ENCODE measurements at places on chromosomes 1 and 21.

- DNase-seq: no peak
Measured at GRCh38 chr1:9596415-9597123, 7.9 kb downstream of the TMEM201 start.

DNA sequence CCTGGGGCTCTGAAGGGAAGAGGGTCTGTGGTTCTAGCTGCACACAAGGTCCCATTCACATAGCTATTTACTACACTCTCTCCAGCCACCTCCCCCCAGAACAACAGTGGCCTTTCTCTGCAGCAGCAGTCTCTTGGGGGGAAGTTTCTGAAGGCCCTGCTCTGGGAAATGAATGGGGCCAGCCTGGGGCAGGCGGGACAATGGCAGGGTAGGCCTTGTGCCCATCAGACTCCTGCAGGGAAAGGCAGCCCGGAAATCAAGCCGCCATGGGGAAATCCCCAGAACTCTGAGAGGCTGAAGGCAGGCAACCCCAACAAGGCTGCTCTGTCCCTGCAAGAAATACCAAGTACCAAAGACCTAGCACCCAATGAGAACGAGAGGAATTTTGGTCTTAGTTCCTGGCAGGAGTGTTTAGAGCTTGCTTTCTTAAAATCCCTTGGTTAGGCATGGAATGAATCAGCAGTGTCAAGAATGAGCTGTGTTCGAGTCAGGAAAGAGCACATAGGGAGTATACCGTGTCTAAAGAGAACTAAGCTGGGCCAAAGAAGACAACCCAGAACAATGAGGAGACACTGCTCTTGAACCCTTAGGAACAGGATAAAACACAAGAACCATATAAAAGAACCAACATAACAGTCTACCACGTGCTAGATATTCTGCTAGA, 11.3 kb downstream of the ARHGEF11 start:
- DNase-seq: no peak

DNA sequence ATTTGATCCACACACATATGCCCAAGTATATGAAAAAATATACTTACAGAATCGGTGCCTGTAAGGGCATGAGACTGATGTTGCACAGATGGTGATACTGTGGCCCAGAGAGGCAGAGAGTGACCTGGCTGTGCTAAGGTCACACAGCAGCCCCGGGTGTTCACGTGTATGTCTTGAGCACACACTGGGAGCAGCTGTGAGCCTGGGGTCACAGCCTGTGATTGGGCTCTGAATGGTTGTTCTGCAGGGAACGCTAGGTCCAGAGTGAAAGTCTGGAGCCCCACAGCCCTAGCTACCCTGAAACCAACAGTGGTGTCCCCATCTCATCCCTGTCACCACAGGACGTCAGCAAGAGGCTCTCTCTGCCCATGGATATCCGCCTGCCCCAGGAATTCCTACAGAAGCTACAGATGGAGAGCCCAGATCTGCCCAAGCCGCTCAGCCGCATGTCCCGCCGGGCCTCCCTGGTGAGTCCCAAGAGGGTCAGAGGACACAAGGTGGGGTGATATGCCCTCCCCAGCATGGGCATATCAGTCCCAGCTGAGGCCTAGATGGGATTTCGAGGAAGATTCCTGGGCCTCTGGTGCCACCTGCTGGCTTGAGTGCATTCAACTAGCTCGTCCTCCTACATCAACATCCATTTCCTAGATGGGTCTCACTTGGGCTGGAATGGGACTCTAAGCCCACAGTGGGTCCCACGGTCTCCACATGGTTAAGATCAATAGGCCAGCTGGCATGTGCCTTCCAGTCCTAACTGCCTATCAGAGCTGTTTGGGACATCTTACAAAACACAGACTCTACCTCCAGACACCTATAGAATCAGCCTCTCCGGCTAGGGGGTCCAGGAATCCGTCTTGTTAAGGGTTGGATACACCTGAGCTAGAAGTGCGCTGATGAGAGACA, 19.7 kb downstream of the CDK18 start:
- DNase-seq: peak; percentile 76

DNA sequence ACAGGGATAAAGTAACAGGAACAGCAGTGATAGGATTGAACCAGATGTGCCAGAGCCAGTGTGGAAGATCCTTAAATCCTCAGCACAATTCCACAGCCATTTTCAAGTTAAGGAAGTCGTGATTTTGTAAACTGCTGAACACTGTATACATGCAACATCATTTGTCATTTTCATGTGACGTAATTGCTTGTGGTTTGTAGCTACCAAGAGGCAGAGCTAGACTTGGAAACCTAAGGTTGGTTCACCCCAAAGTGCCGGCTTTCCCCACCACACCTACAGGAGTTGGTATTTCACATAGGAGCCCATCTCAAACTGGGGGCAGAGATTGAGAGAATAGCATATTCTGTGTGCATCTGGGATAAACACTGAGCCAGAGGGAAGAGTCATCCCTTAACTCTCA, 113.9 kb downstream of the CAPN8 start:
- no peak for DNase-seq

Measured in thymus (tissue), 14 donors.